K562 (cell line): ENCODE measurements at places on chromosomes 3 and 15. TPM values are rescaled to one million over a fixed set of nuclear protein-coding genes. Genes with fewer than 3 reads are reported as not detected.

DNA sequence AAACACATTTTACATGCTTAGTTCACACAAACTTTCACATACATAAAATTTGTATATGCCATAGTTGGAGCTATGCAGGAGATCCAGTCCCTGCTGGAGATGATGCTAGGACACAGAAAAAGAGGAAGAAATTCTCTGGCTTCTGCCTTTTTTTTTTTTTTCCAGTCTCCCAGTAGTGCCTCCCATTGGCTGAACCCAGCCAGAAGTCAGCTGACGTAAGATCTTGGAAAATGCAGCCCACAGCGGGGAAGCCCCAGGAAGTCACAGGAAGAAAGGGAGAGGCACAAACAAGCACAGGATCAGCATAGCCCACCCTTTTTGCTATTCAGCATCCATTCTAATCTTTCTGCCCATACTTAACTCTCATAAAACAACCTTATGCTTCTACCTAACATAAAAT, 38.5 kb downstream of the SCN11A start:
- DNase-seq, result no peak
- H3K27ac ChIP-seq, result no peak overlapping the region
- no peaks in the 10 kb centered on the region; the same call in 2 of the 3 replicates for H3K27me3 ChIP-seq
- H3K4me3 ChIP-seq, result no peak overlapping the region
- H3K36me3 ChIP-seq, result no peaks in the 10 kb centered on the region

GRCh38 chr3:25178672-25179071, 249.4 kb upstream of the RARB start:
- no peaks in the 10 kb centered on the region for H3K4me1 ChIP-seq
- no peak overlapping the region for H3K4me3 ChIP-seq
- H3K27me3 ChIP-seq, result no peaks in the 10 kb centered on the region
- DNase-seq, result no peak

GRCh38 chr3:15637131-15637951, 35.8 kb downstream of the BTD start:
- H3K4me3 ChIP-seq, result no peak overlapping the region
- H3K27me3 ChIP-seq, result no peaks in the 10 kb centered on the region
- no peaks in the 10 kb centered on the region for H3K4me1 ChIP-seq

GRCh38 chr15:41630616-41631217, 29.5 kb upstream of the MGA start:
- H3K27me3 ChIP-seq, result no peaks in the 10 kb centered on the region
- DNase-seq, result no peak
- 0 out of 2 replicates have a peak, but pooled peaks cover 2% of the 10 kb centered on the region for H3K4me1 ChIP-seq
- H3K36me3 ChIP-seq, result no peaks in the 10 kb centered on the region
- H3K4me3 ChIP-seq, result no peak overlapping the region

Gene WWTR1
- total RNA-seq, result 0.47 and 0.60 TPM in 2 replicates

Gene FGF12
- total RNA-seq, result not detected in 2 replicates
